ENCODE measurements at places on chromosomes 5 and 9.

DNA sequence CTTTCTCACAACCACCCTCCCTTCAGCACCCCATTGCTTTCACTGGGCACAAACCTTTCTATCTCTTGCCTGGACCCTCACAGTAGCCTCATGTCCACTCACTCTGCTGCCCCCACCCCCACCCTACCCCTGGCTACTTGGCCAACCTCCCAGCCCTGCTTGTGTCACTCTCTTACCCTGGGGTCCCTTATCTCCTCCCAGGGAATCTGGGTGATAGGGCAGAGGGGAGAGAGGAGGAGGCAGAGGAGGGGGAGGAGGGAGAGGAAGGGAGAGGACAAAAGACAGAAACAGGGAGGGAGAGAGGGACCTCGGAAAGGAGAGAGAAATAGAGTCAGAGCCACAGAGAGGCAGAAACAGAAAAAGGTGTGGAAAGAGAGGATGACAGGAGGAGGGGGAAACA lies 25.0 kb upstream of the KIF12 start:
- DNase-seq = no peak

DNA sequence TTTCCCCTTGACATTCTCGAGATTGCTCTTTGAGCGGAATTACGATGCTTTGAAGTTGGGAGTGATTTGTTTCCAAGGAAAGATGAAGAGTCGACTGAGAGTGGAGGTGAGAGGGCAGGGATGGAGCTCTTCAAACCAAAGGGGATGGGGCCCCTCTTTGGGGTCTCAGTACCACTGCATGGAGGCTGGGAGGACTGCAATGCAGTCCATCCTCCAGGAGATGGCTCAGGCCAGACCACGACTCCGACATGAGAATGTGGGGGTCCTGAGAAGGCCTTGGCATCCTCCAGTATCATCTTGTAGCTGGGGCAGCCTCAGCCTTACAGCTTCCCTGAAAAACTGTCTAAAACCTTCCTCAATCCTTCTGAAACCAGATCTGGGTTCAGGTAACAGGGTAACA lies 51.1 kb upstream of the CDKN2AIPNL start:
- no peak for DNase-seq

- DNase-seq = no peak
Measured at GRCh38 chr5:76488969-76489368, 85.9 kb downstream of the IQGAP2 start.

DNA sequence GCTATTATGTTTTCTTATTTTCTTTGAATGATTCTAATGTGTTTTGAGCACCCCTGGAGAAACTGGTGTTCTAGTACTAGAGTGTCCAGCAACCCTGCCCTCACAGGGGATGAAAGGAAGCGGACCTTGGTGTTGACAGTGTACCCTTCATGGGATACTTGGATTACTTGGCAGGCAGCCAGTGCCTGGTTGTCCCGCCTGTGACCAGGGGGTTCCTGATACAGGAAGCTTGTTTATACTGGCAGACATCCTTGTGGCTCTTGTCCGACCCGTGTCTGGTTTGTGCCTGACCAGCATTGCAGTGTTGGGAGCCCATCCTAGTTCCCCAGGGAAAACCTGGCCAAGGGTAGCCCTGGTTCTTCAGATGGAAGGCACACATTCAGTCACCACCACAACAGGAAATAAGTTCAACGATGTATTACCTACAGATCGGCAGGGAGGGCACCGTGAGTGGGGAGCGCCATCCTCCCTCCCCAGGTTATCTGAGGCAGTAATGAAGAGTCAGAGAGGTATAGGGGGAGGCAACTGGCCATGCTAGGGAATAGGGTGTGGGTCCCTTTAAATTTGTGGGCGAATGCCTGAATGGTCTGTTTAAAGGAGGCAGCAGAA lies 47.3 kb downstream of the CACNA1B start:
- no peak for DNase-seq

DNA sequence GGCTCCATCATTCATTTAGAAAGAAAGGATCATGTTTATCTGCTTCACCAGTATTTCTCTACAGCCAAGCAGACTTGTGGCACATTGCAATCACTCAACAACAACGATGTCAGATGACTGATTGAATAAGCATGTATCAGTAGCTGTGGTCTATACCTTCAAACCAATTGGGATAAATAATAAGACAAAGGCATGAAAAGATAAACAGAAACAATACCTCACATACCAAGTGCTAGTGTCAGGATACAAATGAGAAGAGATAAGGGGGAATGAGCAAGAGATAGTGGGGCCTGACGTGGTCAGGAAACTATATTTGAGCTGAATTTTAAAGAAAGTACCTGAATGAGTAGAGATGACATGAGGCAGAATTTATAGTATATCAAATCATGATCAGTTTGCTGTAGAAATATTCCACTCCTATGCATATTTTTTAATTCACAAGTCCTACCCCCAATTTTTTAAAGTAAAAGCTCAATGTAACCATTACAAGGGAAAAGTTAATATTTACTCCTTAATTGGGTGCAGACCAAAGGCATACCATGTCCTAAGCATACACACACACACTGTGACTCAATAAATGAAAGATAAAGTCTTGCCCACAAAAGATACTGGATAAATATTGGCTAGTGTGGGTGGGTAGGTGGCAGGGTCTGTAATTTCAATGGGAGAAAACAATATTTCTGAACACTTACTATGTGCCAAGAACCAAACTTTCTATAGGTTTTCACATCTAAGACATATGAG lies 284.5 kb downstream of the SPOCK1 start:
- no peak for DNase-seq

DNA sequence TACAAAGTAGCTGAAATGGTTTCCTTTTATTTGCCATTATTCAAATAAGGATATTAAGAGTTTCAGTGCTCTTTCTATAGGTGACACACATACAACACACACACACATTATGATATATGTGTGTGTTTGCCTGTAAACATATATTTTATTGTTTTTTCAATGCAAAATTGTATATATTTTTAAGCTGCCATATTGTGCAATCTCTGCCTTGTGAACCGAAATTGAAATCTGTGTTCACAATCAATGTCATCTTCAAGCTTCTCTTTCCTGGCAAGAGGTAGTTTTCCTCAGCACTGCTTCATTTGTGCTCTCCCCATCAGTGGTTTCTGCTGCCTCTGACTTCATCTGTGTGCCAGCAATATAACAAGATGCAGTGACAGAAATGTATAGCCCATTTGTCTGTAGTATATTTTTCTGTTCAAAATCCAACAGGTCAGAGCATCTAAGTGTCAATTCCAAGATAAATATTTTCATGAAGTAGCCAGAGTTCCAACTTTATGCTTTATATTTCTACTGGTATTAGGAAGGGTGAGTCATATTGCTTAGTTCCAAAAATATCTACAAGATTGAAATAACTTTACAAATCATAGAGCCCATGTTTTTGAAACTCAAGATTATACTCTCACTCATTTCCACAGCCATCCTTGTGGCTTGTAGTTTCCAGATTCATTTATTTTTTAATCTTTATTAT lies 1704.8 kb upstream of the CDH9 start:
- DNase-seq = no peak

- DNase-seq = no peak
Measured at GRCh38 chr9:27800692-27801370, 227.6 kb upstream of the C9orf72 start.

DNA sequence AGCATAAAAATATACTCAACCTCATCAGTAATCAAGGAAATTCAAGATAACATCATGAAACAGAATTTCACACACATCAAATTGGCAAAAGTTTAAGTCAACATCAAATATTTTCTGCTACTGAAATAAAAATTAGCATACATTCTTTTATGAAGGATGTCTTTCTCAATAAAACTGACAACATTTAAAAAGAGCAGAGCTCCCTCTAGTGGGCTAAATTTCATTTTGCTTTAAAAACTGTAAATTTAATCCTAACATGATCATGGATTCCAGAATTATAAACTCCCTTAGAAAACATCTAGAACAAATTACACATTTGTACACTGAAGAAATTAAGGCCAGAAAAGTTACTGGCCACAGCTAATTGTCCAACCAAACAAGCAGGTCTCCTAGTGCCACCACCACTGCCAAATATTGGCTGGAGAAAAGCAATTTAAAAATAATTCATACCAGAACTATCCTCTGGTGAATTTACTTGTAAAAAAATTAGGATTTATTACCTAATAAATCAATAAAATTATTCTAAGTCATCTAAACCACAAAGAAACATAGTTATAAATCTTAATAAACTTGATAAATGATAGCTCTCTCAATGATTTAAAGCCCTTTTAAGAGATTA lies 31.2 kb downstream of the DEPDC1B start:
- no peak for DNase-seq

DNA sequence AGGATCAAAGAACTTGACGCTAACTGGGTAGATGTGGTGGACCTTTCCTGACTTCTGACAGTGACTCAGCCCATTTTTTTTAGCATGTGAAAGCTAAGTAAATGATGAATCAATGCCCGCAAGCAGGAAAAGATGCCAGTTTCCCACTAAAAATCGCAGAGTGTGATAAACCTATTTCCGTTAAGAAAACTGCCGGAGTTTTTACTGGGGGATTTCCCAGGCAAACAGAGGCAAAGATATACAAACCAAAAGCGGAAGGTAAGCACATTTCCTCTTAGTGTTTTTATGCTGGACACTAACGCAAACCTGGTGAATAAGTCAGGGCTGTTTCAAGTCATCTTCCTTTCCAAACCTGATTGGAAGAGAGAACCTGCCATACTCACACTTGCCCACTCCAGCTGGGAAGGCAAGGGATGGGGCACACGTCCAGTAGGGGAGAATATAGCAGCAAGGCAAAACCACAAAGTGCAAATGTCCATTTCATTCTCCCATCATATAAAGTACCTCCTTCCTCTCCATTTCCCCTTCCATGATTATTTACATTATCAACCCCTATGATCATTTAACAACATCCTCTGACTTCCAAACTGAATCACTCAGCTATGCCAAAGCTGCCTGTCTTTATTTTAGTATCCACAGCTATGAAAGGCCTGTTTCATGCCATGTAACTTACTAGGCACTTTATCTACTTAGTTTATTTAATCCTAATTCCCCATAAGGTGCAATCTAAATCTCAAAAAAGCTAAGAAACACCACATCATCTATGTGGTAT lies 349.7 kb upstream of the RFX3 start:
- no peak for DNase-seq
